ENCODE measurements at places on chromosomes 12 and 14.

- no peak for DNase-seq
Observed at GRCh38 chr12:69039911-69040310, 106.9 kb upstream of the CPM start.

DNA sequence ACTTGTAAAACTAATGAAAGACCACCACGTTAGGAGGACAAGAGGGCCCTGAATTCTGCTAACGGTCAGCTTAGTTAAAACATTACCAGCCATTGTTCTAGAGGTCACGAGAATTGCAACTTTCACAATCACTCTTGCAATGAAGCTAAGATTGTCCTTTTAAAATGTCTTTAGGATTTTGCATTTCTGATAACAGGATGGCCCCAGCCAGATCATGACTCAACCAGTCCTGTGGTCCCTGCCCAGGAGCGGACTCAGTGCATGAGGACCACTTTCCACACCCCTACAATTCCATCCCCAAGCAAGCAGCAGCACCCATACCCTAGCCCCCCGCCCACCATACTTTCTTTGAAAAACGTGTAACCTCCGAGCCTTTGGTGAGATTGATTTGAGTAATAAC is 28.7 kb downstream of the HSP90AA1 start:
- DNase-seq: no peak

DNA sequence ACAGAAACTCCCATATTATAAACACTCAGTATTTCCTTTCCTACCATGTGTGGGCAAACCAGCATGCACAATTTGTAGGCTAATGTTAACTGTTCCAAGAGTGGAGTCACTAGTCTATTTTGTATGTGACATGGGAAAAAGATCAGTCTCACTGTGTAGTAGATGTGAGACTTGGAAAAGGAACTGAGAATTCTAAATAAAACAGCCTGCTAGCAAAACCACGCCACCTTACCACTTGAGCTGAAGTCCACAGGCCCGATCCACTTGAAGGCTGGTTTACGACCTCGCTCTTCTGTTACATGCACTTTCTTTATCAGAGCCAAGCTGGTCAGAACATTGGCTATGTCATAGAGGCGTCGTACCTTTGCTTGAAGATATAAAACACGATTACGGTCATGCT is 22.5 kb downstream of the E2F7 start:
- no peak for DNase-seq

DNA sequence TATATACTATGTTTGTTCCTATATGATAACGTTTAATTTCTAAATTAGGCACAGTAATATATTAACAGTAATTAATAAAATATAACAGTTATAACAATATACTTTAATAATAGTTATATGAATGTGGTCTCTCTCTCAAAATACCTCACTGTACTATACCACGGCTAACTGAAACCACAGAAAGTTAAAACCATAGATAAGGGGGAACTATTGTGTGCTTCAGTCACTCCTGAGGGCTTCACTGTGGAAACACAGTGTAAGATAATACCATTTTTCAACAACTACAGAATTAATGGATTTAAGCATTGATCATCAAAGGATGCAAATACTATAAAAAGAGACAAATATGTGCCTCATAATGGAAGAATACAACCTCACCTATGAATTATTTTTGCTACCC is 266.4 kb upstream of the RGS6 start:
- no peak for DNase-seq

GRCh38 chr14:94292872-94293577 is at the start of gene SERPINA10:
Gene SERPINA10 (minus strand): TSS chr14:94293268. CDS start chr14:94290593, 2,675 bp downstream.
- DNase-seq: no peak

DNA sequence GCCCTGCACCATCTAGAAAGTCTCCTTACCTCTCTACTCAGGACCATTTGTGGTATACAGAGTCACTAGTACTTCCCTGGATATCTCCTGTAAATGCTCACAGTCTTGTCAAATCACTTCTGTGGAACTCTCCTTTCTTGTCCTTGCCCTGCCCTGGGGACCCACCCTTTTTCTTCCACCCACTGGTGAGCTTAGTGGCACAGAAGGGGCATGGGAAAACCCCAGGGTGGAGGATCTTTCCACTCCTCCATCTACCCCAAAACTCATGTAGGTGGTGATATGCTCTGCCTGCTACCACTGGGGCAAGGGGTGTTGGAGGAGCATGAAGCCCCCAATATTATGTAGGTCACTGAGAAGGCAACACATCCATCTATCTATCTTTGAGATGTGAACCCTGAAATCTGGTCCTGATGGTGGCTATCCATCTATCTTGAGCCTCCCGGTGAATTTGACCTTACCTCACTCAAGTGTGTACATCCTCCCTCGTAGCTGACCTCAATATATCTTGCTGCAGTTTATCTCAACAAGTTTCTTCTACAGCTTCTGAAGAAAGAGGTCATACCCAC is 943 bp downstream of the TESPA1 start:
- no peak for DNase-seq

DNA sequence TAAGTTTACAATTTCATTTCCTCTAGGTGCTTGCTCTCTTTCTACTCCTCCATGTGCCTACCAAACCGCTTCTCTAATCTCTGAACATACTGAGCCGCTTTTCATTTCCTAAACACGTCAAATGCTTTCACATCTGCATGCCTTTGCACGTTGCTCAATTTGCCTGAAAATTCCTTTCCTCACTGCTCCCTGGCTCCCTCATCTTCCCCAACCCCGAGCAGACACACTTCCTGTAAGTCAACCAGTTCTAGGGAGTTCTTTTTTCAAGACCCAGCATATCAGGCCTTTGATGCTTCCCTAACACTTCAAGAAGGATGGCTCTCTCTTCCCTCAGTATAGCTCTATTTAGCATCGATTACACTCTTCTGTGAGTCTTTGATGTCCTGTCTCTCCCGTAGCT is 50.3 kb downstream of the LMO3 start:
- DNase-seq: no peak

GRCh38 chr12:113245695-113246477 is 24.6 kb downstream of the TPCN1 start:
- DNase-seq: no peak

- no peak for DNase-seq
Observed at GRCh38 chr12:45611061-45611460, 118.4 kb upstream of the ARID2 start.

DNA sequence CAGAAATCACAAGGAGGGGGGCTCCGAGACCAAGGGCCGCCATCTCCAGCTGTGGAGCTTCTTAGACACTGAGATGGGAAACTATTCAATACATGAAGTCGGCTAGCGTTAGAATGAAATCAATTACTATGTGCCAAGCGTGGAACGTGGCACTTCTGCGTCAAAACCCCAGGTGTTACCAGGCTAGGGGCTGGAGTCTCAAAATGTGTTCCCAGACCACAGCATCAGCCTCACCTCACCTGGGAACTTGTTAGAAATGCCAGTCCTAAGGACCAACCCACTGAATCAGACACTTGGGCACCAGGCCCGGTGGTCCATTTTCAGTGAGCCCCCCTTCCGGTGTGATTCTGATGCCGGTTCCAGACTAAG is 5.0 kb upstream of the SETD1B start:
- DNase-seq: no peak

GRCh38 chr12:92334552-92334951 is 188.9 kb upstream of the BTG1 start:
- no peak for DNase-seq

Measured in activated CD4-positive, alpha-beta T cell treated with anti-CD3 and anti-CD28 coated beads, Interleukin-2, Interleukin-4, amounts not matched to agents 100 ng/mL and 50 ng/mL, durations not matched to agents 16 hours and 8 hours (primary cell).